Testis (tissue), 5 donors: ENCODE measurements at places on chromosomes 7 and 10. TPM values are rescaled to one million over a fixed set of nuclear protein-coding genes. Genes with fewer than 3 reads are reported as not detected.

AS3MT gene
- total RNA-seq, result 18.3 TPM

GPR146 gene
- total RNA-seq, result 14.2 TPM

SPDYE5 gene
- total RNA-seq, result 1.4 TPM

EEF1AKMT2 gene
- 25.8 TPM for total RNA-seq

- DNase-seq, result no peak
These were observed 248.6 kb downstream of the GPAM start for GRCh38 chr10:111934931-111935330.

DNA sequence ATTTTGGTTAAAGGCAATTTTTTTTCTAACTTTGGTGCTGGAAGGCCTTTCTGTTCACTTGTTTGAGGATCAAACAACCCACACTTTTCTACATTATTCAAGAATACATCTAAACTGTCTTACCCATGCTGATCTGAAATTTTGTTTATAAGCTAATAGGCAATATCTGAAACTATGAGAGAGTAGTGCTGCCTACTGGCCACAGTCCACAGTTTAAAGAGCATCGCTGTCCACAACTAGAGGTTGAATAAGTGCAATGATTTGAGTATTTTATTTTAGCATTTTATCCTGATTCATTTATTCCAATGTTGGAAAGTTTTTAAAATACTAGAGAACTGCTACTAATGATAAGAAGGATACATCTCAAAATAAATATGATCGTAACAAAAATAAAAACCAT is 306.9 kb downstream of the ELMO1 start:
- no peak for DNase-seq
